ENCODE measurements at places on chromosomes 4 and X.

- DNase-seq, result no peak
Observed at GRCh38 chr4:143251779-143252178, 67.1 kb downstream of the USP38 start.

GRCh38 chr4:98522636-98523395 is 135.6 kb downstream of the TSPAN5 start:
- DNase-seq, result no peak

DNA sequence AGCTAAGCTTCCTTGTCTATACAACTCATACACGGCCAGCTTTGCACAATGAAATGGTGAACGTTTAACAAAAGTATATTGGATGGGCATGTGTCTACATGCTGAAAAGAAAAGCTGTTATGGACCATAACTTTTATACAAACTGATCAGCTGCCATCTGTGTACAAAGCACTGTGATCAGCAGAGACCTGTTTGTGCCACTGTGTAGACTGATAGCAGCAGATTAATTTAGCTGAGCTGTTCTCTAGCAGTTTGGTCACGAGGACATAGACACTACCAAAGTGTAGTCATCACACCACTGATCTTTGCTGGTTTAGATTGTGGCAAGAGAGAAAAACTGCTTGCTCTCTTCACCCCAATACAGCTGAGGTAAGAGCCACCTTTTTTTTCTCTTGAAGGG is 124.5 kb downstream of the RAPGEF2 start:
- no peak for DNase-seq

DNA sequence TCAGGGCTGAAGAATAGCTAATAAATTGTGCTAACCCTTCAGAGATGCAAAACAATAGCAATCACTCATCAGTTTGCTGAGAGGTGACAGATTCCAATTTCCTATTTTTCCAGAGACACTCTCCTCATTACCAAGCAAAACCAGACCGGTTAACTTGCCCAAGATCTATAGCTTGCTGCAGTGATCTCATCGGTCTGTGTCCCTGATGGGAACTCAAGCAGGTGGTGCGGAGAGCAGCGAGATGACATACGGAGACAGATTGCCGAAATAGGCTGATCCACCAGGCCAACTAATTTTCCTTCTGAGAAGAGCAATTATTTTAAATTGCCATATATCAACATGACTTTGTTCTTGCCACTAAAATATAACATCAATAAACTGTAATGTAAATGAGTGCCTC is 10.5 kb upstream of the DCHS2 start:
- no peak for DNase-seq

- DNase-seq, result no peak
Observed at GRCh38 chrX:25014366-25014838, 1.4 kb downstream of the ARX start.

DNA sequence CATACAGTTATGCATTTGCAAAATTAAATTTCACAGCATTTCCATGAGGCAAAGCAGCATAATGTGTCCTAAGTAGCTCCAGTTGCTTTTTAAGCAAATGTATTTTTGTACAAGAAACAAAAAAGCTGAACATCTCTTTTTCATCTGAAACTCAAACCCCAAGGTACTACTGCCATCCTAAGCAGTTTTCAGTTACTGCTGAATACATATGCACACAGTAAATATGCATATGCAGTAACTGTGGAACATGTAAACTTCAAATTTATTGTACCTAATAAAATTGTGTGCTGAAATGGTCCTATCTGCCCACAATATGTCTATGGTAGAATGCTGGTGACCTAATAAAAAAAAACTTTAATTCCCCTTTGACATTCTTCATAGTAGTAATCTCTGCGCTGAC is 458.6 kb upstream of the INTU start:
- DNase-seq, result no peak

GRCh38 chr4:88709989-88710388 is 12.4 kb upstream of the NAP1L5 start:
- no peak for DNase-seq
